ENCODE measurements at places on chromosomes 1 and 21.
A peak's percentile ranks its signal among the peaks of the same experiment; 100 is the strongest.

- peaks cover 33% of the 10 kb centered on the region for H3K27me3 ChIP-seq
- DNase-seq: no peak
- no peaks in the 10 kb centered on the region for H3K4me1 ChIP-seq
- H3K36me3 ChIP-seq: no peaks in the 10 kb centered on the region
- H3K4me3 ChIP-seq: no peak overlapping the region
Measured at GRCh38 chr1:102757363-102757762, 351.0 kb downstream of the COL11A1 start.

DNA sequence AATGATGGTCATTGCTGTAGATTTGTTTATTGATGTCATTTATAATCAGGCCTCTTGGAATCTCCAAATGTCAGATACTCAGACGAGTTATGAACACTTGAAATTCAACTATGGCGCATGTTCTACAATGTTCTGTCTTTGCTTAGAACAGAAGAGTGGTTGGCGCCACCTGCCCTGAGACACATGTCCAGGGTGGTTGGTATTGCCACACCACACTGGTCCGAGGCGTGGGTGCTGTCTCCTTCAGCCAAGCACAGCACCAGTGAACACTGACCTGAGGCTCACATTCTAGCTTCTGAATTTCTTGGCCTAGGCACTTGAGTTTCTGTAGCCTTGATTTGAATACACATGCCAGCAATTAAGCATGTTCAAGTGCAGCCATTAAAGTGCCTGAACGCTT, 10.1 kb upstream of the BMP8A start:
- no peaks in the 10 kb centered on the region for H3K27me3 ChIP-seq
- H3K27ac ChIP-seq: no peak overlapping the region

DNA sequence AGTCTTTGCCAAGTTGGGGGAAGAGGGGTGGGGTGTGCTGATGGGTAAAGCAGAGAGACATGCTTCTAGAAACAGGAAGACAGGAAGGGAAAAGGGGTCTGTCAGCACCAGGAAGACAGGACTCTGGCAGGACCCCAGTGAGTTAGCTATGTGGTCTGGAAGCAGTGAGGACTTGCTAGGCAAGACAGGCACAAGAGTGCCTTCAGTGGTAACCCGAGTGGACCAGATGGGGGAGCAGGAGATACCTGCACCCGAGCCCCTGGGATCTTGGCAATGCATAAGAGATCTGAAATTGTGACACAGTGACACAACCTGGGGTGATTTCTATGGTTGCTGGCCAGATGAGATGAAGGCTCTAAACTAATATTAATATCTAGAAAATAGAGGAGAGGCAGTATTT, 7.0 kb downstream of the TLR5 start:
- no peaks in the 10 kb centered on the region for H3K36me3 ChIP-seq
- no peak overlapping the region for H3K4me3 ChIP-seq

- H3K27me3 ChIP-seq: no peaks in the 10 kb centered on the region
- H3K36me3 ChIP-seq: no peaks in the 10 kb centered on the region
- peaks cover 30% of the 10 kb centered on the region for H3K4me1 ChIP-seq
- no peak overlapping the region for H3K4me3 ChIP-seq
Measured at GRCh38 chr1:167200749-167201148, 19.9 kb upstream of the POU2F1 start.

- no peaks in the 10 kb centered on the region for H3K27me3 ChIP-seq
- no peaks in the 10 kb centered on the region for H3K4me1 ChIP-seq
- DNase-seq: no peak
- no peak overlapping the region for H3K4me3 ChIP-seq
Measured at GRCh38 chr1:107378426-107378825, 237.6 kb downstream of the NTNG1 start.

- no peaks in the 10 kb centered on the region for H3K4me1 ChIP-seq
- no peak for DNase-seq
- peaks cover 2% of the 10 kb centered on the region for H3K27me3 ChIP-seq
- H3K4me3 ChIP-seq: no peak overlapping the region
- H3K36me3 ChIP-seq: no peaks in the 10 kb centered on the region
- H3K27ac ChIP-seq: no peak overlapping the region
Measured at GRCh38 chr1:158506369-158506987, 34.5 kb downstream of the OR10R2 start.

DNA sequence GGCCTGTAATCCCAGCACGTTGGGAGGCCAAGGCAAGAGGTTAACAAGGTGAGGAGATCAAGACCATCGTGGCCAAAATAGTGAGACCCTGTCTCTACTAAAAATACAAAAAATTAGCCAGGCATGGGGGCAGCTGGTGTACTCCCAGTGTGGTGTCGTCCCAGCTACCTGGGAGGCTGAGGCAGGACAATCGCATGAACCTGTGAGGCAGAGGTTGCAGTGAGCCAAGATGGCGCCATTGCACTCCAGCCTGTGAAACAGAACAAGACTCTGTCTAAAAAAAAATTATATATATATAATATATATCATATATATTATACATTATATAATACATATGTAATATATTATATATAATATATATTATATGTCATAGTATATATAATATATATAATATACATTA, 249.2 kb upstream of the TPTE start:
- no peaks in the 10 kb centered on the region for H3K36me3 ChIP-seq
- H3K4me3 ChIP-seq: no peak overlapping the region
- no peak overlapping the region for H3K27ac ChIP-seq
- no peaks in the 10 kb centered on the region for H3K27me3 ChIP-seq
- H3K4me1 ChIP-seq: no peaks in the 10 kb centered on the region

DNA sequence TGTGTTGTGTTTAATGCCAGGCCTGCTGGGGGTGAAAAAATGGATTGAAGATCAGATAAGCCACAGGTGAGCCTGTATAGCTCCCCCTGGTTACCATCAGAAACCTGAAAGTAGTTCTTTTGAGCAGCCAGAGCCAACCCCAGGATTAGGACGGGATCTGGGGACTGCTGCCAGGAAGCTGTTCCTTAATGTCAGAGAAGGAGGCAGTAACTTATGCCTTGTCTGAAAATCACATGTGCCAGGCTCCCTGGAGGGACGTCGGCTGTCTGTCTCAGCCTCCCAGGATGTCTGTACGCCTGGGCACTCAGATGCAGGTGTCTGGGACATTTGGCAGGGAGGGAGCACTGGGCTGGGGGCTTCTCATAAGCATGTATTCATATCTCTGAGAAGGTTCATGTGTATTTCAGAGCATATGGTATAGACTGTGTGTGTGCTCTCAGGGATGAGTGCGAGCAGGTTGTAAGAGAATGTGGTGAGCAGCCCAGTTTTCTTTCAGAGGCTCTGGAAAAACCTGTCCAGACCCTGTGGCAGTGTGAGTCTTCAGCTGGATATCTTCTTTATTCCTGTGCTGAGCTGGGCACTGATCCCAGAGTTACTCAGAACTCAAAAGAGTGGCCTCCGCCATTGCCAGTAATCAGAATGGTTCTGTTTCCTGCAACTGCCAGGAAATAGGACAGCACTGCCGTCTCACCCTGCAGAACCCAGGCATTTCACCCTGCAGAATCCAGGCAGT, 2.8 kb downstream of the FAM43B start:
- no peaks in the 10 kb centered on the region for H3K36me3 ChIP-seq
- DNase-seq: no peak
- no peak overlapping the region for H3K27ac ChIP-seq
- H3K27me3 ChIP-seq: peaks cover 20% of the 10 kb centered on the region
- peaks cover 18% of the 10 kb centered on the region for H3K4me1 ChIP-seq

- H3K27ac ChIP-seq: no peak overlapping the region
- no peaks in the 10 kb centered on the region for H3K36me3 ChIP-seq
- no peaks in the 10 kb centered on the region for H3K4me1 ChIP-seq
- no peaks in the 10 kb centered on the region for H3K27me3 ChIP-seq
- no peak overlapping the region for H3K4me3 ChIP-seq
- no peak for DNase-seq
Measured at GRCh38 chr1:118884946-118885345, 103.2 kb downstream of the TBX15 start.

DNA sequence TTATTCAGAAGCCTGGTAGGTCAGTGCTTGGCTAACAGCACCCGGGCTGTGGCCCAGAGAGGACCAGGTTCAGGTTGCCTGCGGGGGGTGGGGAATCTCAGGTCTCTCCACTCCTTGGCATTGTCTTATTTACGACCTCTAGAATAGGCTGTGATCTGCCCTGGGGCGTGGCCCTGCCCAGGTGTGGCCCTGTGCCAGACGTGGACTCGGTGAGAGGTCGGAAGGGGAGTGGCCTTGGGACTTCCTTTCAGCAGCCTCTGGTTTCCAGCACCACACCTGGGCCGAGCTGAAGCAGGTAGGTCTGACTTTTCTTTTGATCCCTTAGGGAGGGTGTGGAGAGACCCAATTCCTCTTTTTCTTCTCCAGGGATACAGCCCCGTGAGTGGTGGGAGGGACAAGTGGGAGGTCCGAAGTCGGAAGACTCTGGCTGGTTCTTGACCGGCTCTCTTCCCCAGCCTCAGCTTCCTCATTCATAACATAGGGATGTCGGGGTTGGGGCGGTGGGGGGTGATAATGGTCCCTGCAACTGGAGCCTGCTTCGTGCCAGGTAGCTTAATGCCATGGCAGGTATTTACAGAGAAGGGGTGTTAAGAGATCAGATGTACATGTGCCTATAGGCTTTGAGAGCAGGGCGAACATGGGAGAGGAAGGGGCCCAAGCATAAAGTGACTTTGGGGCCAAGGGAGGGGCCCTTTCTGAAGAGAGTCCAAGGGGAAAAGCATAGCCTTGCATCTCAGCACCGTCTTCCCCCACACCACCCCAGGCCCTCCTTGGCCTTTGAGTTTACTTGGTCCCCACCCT, 16.5 kb downstream of the ACOT11 start:
- no peaks in the 10 kb centered on the region for H3K36me3 ChIP-seq
- H3K4me1 ChIP-seq: peaks cover 6% of the 10 kb centered on the region
- no peak overlapping the region for H3K27ac ChIP-seq
- H3K4me3 ChIP-seq: no peak overlapping the region
- no peak for DNase-seq
- H3K27me3 ChIP-seq: no peaks in the 10 kb centered on the region

GRCh38 chr1:161351482-161351881, 16.2 kb downstream of the CFAP126 start:
- H3K4me3 ChIP-seq: no peak overlapping the region
- DNase-seq: no peak
- H3K36me3 ChIP-seq: peaks cover 16% of the 10 kb centered on the region
- H3K4me1 ChIP-seq: no peaks in the 10 kb centered on the region
- no peaks in the 10 kb centered on the region for H3K27me3 ChIP-seq

DNA sequence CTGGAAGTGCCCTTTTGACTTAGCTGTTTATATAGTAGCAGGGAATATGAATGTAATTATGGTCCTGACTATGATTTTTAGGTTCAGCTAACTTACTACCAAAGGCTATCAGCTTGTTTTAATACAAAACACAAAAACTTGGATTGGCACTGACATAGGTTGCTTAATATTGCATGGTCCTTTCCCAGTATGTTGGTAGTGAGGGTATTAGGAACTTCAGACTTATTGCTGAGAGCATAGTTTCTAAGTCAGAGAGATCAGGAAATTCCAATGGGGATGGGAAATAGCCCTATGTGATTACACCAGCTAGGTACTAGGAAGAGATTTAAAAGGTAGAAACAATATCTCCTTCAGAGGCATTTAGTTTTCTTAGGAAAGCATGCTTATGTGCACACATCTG, 7.7 kb downstream of the ARID1A start:
- H3K36me3 ChIP-seq: no peaks in the 10 kb centered on the region
- H3K4me1 ChIP-seq: peaks cover 33% of the 10 kb centered on the region
- no peaks in the 10 kb centered on the region for H3K27me3 ChIP-seq
- H3K4me3 ChIP-seq: no peak overlapping the region

DNA sequence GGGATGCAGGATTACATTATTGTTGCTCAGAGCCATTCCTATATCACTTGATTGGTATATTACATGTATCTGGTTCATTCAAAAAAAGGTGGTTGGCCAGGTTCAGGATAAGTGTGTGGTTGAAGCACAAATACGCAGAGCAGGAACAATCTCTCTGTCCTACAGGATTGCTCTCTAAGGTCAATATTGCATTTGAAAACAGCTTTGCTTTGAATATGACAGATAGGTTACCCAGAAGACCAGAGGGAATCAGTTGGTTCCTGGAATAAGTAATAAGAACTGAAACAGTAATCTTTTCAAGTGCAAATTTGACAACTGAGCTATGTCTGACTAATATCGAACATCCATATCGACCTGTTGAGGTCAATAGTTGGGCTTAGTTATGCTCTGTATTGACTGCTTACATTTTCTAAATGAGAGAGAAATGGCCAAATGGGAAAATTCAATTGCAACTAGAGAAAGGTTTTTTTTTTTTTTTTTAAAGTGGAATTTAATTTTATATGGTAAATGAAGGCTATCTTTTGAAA, 176.8 kb downstream of the ATP6V1G3 start:
- no peak overlapping the region for H3K27ac ChIP-seq
- H3K4me3 ChIP-seq: no peak overlapping the region
- H3K4me1 ChIP-seq: peaks cover 25% of the 10 kb centered on the region

GRCh38 chr1:235648407-235648907, 1.1 kb downstream of the GNG4 start:
- DNase-seq: peak; percentile 77
- H3K4me1 ChIP-seq: peaks cover 18% of the 10 kb centered on the region
- H3K4me3 ChIP-seq: peak overlapping the region; percentile 86
- H3K27ac ChIP-seq: no peak overlapping the region
- peaks cover 50% of the 10 kb centered on the region for H3K27me3 ChIP-seq
- H3K36me3 ChIP-seq: peaks cover 2% of the 10 kb centered on the region

DNA sequence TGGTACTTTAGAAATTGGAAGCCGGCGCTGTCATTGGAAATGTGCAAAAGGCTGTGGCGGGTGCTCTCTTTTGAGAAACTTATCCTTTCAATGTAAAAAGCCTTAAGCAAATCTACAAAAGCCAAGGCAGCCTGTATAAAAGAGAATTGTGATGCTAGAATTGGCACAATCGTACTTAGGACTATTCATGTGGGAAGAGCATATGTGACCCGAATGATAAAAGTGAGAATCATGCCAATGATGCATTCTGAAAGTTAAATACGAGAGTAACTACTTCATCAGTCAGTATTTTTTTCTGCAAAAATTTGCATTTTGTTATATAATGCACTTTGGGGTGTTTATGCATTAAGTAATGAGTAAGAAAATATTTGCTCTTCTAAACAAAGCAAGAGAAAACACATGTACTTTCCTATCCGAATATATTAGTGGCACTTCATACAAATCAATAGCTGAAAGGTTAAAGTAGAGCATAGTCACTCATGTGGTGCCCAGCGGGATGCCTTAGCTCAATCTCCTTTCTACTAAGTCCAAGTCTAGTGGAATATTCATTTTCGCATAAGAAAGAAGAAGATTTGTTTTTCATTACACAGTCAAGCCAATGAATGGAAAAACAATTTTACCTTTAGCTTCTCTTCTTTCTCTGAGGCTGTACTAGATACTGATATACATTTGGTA, 1256.6 kb upstream of the B3GALT2 start:
- H3K27me3 ChIP-seq: no peaks in the 10 kb centered on the region
- H3K4me3 ChIP-seq: no peak overlapping the region
- no peak overlapping the region for H3K27ac ChIP-seq
- no peak for DNase-seq

DNA sequence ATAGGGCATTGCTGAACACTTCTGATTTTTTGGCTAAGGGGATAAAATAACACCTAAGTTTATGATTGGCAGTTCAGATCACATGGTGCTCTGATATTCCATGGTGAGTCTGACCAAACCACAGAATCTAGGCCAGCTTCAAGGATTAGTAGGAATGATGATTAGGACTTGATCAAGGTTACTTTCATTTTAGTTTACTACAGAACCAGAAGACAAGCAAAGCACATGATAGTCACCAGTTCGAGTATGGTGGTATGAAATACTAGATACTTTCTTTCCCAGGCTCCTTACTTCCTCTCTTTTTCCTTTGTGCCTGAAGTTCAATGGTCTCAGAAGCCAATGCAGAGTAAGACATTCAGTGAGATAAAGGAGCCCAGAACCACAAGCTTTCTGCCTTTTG, 26.6 kb downstream of the S100A10 start:
- peaks cover 15% of the 10 kb centered on the region for H3K4me1 ChIP-seq
- H3K4me3 ChIP-seq: no peak overlapping the region
- H3K27ac ChIP-seq: no peak overlapping the region
- DNase-seq: no peak
- no peaks in the 10 kb centered on the region for H3K27me3 ChIP-seq

GRCh38 chr21:15549671-15550070, 180.1 kb upstream of the USP25 start:
- no peaks in the 10 kb centered on the region for H3K36me3 ChIP-seq
- H3K27me3 ChIP-seq: peaks cover 14% of the 10 kb centered on the region
- no peak overlapping the region for H3K4me3 ChIP-seq

All from osteocyte (in vitro differentiated cells).